DMS53 (cell line): ENCODE measurements at places on chromosomes 11 and 22.

DNA sequence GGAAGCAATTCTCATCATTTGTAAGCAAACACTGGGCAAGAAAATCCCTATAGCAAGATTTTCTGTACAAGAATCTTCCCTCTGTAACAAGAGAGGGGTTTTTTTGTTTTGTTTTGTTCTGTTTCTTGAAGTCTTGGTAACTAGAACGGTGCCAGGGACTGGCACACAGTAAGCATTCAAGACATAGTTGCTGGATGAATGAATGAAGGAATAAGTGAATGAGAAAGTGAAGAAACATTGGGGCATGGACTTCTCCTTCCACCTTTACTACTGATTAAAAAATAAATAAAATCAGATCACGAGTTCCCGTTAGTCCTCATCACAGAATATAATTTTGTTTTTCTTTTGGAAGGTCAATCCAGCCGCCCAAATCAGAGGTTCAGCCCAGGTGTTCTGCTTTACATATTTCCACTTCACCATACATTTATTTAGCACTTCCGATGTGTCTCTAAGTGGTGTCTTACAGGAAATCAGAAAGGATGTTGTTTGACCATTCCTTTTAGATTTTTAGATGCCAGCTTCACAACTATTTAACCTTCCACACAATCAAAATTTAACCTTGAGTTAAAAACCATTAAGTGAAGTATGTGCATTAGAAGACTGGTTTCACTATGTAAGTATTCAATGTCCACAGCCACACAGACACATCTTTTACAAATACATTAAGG lies 281.2 kb downstream of the CADM1 start:
- peak; percentile 83 for DNase-seq

GRCh38 chr22:21650823-21651520 lies 8.9 kb downstream of the SDF2L1 start:
- DNase-seq: peak; percentile 29

DNA sequence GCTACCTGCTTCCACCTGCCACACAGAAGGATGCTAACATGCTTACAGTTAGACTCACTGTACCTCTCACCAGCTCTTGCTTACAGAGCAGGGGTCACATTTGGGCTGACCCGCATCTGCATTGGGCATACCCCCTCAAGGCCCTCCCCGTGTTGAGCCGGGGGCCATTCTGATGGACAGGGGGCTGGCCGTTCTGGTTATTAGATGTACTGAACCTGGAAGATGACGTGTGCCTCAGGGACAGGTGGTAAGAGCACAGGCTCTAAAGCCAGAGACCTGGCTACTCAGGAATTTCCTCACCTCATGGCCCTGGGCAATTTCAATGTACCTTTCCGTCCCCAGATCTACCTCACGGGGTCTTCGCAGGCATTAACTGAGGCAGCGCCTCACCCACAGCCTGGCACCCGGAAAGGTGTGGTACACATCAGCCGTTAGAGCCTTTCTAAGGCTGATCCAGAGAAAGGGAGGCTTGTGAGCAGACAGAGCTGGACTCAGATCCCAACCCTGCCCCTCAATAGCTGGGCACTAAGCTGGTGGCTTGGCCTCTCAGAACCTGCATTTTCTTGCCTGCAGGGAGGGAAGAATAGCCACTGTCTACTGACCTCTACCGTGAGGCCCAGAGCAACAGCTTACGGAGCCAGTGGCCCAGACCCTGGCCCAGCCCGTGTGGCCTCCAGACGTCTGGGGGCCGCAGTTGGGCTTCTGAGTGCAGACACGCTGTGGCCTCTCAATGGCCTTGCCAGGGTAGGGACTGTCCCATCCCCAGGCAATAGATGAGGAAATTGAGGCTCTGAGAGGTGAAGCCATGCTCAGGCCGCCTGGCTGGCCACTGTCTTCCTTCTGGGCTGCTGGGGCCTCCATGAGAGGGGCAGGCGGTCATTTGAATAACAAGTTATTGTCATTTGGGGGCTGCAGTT lies 100.6 kb downstream of the MORC2 start:
- no peak for DNase-seq

DNA sequence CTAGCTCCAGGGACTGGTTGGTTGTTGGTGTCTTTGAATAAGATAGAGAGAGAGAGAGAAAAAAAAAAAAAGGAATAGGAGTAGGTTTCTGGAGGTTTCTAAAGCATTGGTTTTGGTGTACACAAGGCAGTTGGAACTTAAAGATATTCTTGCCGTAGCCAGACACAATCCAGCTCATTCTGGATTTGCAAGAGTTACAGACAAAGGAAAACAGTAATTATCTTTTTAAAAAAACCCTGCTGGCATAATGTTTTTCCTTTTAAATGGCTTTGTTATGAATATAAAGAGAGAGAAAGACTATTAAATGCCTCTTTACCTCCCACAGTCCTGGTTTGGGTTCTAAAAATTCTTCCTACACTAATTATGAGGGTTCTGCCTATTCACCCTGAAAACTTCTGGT lies 120.4 kb upstream of the RAG2 start:
- no peak for DNase-seq

GRCh38 chr22:39214383-39215069 lies 30.3 kb downstream of the PDGFB start:
- peak; percentile 88 for DNase-seq

DNA sequence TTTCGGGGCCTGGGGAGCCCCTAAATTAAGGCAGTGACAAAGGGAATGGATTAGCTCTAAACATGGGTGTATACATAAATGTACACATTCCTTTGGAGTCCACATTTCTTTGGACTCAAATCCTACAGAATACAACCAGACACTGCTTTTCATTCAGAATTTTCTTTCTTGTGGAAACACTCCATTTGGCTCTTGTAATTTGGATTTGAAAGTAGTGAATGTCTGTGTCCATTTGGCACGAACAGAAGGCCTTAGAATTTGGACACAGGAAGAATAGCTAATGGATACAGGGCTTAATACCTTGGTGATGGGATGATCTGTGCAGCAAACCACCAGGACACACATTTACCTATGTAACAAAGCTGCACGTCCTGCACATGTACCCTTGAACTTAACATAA lies 399.5 kb downstream of the NELL1 start:
- DNase-seq: no peak

GRCh38 chr11:10454878-10455631 lies at the start of gene AMPD3:
AMPD3 (plus strand) TSS chr11:10455264; CDS start chr11:10461520, 6,256 bp downstream.
- peak; percentile 97 for DNase-seq

- peak; percentile 26 for DNase-seq
These were observed 6.3 kb downstream of the CCDC34 start for GRCh38 chr11:27356624-27357222.

- no peak for DNase-seq
These were observed 113.2 kb downstream of the NECTIN1 start for GRCh38 chr11:119615882-119616196.

DNA sequence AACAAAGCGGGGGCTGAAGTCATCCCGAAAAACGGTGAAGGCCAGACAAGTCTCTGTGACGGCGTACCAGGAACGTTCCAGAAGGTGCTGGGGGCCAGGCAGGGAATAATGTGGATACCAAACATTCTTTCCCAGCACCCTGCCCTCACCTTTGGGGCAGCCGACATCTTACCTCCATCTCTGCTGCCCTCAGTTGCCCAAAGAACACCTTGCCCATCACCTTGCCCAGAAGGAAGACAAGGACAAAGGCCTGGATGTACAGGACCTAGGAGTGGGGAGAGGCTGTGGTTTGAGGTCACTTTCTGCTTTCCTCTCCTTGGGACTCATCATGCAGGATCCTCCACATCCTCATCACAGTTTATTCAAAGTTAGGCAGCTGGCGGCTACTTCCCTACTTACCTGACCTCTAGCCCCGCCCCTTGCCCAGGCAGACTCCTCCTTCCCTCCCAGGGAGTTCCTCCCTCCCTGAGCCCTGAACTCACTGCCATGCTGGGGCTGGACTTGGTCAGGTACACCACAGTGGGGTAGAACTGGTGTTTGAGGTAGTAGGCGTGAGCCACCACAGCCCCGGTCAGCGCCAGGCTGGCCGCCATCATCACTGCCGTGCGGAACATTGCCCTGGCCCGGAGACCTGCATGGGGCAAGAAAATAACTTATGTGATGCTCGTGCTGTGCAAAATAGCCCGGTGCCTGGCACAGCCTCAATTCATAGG lies 1.2 kb downstream of the SYVN1 start:
- DNase-seq: peak; percentile 85

DNA sequence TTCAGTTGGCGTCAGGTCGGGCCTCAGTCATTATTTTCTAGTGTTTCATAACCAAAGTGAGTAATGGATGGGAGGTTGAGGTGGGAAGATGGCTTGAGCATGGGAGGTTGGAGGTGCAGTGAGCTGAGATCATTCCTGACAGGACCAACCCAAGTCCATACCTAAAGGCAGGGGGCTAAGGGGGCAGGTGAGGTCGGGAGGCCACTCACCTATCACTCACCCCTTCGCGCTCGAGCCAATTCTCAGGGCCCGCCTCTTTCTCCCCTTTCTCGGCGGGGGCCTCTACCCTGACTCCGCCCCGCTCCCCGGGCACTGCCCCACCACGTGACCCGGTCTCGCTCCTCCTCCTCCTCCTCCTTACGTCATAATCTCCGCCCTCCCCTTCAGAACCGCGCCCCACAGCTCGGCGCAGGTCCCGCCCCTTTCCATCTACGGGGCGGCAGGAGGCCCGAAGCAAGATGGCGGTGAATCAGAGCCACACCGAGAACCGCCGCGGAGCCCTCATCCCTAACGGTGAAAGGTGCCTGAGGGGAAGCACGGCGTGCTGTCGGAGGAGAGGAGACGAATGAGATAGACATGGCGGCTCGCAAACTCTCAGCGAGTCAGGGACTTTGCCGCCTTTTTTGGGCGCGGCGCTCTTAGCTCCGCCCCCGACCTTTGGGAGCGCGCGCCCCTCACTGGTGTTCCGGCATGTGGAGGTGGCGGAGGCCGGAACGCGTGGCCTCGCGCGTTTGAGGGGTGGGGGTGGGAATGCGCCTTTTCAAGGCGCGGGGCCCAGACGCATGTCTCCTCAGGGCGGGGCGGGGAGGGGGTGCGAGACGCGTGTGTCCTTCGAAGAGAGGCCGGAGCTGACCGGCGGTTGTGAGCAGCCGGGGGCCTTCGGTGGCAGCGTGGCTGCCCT lies at the start of gene WBP2NL:
WBP2NL (plus strand) TSS at position 428 of the 901 bp plus-strand sequence; CDS start at position 459, 31 bp downstream.
- peak; percentile 93 for DNase-seq

- peak; percentile 28 for DNase-seq
These were observed 21.8 kb upstream of the OR8G1 start for GRCh38 chr11:124219126-124219525.
